ENCODE measurements at places on chromosomes 7 and 10.

DNA sequence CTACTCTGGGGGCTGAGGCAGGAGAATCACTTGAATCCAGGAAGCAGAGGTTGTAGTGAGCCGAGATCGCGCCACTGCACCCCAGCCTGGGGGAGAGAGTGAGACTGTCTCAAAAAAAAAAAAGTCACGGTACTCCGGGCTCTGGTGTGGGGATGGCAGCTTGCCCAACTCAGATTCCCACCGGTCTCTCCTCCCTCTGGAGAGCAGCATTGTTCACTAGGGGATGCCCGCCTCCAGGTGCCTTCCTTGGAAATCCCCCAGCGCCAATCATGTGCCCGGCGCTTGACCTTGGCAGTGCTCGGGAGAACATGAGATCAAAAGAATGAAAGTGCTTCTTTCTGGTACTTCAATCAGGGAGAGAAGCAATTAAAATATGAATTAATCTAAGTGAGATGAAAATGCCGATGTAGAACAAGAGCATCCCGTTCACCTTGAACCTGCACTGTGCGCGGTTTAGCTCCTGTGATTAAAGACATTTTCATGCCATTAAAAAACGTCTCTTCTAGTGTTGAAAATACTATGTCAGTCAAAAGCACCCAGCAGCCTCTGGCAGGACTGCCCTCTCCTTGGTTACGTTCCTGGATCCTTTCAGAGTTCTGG is 1127.3 kb upstream of the AUTS2 start:
- DNase-seq: no peak

GRCh38 chr7:69893906-69894305 is 295.6 kb downstream of the AUTS2 start:
- DNase-seq: no peak

DNA sequence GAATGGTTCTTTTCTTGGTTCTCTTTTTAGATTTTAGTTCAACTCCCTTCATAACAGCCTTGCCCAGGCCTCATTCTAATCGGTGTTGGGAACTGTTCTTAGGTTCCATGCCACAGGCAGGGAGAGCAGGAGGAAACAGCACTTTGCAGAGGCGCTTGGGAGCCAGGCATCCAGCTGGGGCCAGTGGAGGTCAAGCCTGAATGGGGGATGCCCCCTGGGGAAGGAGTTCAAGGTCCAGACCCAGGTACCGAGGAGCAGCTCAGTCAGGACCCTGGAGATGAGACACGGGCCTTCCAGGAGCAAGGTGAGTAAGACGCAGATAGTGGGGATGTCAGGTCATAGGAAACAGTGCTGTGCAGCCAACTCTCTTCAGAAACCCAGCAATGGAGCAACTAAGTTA is 4.5 kb downstream of the ZSCAN25 start:
- DNase-seq: no peak

DNA sequence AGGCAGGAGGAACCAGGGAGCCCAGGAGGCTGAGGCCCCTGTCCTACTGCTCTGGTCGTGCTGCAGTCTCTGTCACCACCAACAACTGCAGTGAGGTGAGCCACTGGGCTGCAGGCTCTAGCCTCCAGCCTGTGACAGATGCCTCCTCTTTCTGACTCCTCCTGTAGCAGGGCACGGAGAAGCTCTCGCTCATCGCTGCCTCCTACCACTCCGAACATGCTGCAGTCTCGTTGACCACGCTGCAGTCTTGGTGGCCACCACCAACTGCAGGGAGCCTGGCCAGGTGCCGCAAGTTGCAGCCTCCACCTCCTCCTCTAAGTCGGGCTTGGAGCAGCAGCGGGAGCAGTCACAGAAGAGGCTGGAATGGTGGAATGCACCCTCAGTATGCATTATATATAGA is 22.1 kb upstream of the VOPP1 start:
- DNase-seq: no peak

- no peak for DNase-seq
Measured at GRCh38 chr10:103763374-103764202, 91.8 kb downstream of the SH3PXD2A start.
